Activated CD8-positive, alpha-beta memory T cell treated with anti-CD3 and anti-CD28 coated beads for 1 hour (primary cell): ENCODE measurements at places on chromosomes 1 and 21.

GRCh38 chr1:15538771-15539170 lies 12.1 kb downstream of the DNAJC16 start:
- DNase-seq, result no peak

DNA sequence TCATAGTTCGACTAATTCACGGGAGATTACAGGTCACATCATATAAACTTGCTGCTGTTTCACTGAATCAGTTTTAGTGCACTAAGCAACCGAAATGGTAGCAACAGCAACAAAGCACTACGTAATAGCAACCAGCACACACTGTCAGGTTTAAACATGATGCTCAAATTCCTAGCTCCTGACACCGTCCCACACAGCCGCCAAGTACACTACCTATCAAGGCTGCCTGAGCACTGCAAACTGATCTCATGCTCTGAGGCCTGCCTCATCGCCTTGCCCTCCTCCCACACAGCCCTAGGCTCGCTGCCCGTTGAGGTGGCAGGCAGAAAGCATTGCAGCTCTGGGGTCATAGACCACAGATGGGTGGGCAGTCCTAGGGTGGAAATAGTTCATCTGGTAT lies 12.4 kb downstream of the LAMC2 start:
- DNase-seq, result no peak

- no peak for DNase-seq
Observed at GRCh38 chr1:24362982-24363614, 43.9 kb downstream of the GRHL3 start.

DNA sequence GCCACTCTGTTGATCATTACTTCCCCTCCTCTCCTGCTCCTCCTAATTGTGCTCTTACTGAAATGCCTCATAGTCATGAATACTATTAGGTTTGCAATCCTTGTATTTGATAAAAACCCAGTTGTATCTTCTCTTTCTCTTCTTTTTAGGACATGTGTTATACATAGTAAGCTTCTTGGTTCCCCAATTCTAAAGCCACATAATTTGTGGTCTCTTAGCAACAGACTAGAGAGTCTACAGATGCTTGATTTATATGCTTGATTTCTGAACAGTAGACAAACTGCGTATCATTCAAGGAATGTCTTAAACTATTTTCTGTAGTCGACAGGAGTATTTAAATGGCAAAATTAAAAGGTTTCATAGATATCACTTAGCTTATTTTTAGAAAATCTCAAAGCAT lies 1598.9 kb downstream of the PLA2G4A start:
- no peak for DNase-seq

DNA sequence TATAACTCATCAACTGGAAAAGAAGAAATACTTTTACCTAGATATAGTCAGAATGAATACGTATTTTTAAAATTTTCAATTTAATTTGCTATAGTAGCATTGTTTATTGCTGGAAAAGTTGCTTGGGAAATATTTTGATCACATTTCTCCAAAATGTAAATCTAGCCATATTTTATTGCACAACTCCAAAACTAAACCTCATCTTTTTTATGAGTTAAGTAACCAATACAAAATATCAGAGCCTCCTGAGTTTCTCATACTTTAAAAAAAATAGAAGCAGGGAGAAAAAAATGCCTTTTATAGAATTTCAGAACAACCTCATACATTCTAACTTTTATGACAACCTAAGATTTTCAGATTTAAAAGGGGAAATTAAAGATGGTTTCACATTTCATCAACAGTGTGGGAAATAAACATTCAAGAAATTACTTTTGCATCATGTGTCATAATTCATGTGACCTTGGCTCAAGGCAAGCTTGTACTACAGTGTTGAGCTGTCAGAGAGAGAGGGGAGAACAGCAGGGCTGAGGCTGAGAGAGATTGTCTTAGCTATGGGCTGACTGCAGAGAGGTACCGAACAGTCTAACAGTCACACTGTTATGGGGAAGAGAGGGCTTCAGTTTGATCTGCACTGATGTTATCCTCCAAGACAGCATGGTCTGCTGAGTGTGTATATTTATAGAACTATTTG lies 519.0 kb downstream of the LTN1 start:
- no peak for DNase-seq

DNA sequence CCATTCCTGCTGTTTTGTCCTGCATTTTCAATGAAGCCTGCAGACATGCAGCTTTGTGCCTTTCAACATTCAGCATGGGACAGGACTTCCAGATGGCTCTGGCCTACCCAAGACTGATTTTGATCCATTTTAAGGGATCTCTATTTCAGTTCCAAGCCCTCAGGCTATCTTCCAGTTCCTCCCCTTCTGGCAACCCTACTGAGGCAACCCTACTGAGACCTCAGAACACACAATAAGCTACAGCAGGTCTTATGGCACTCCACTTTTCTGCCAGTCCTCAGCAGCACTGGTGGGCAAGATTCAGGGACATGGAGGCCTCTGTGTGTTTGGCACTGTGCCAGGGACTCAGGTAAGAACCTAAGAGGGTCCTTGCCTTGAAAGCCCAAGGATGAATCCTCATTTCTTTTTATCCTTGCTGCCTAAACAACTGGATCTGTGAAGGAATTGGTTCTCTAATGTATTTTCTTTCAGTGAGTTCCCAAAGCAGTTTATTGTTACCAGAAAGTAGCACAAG lies 50.7 kb downstream of the MAB21L3 start:
- no peak for DNase-seq
